ENCODE measurements at places on chromosomes 1 and 21.

- DNase-seq, result no peak
Observed at GRCh38 chr1:164672588-164672987, 113.6 kb downstream of the PBX1 start.

GRCh38 chr1:197312163-197312562, 44.1 kb downstream of the CRB1 start:
- no peak for DNase-seq

GRCh38 chr1:209387969-209388329, 195.6 kb upstream of the CAMK1G start:
- no peak for DNase-seq

DNA sequence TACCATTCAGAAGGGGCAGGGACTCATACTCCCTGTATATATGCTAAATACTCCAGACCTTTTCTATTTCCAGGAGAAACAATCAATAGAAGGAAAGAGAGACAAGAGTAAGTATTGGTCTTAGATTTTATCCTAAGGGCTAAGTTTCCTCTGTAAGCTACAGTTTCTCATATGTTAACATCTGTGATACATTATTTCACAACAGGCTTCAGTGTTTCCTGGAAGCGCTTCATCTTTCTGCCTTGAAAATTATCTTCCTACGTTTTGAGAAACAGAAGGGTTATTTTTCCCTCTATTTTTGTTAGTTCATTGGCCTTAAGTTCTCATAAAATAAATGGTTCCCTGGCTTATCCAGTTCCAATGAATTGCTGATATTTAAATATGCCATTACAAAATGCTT, 15.6 kb downstream of the FMO1 start:
- no peak for DNase-seq

GRCh38 chr1:29209173-29209572, 21.6 kb downstream of the MECR start:
- DNase-seq, result no peak

GRCh38 chr1:21295002-21295401, 4.7 kb upstream of the ECE1 start:
- no peak for DNase-seq

DNA sequence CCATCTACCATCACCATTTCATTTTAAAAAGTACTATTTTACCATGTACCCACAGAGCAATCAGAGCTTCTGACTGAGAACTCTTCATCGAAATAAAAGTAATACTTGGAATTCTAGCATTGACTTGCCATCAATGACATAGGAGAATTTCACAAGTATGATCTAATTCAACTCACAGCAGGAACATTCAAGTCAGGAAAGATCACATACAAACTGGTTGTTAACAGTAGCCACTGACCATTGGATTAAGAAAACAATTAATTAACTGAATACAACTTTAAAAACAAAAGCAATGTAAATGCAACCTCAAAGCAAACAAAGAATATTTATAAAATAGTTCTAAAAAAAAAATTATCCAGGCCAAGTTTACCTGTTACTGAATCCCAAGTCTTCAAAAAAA, 18.8 kb downstream of the RNF115 start:
- no peak for DNase-seq

DNA sequence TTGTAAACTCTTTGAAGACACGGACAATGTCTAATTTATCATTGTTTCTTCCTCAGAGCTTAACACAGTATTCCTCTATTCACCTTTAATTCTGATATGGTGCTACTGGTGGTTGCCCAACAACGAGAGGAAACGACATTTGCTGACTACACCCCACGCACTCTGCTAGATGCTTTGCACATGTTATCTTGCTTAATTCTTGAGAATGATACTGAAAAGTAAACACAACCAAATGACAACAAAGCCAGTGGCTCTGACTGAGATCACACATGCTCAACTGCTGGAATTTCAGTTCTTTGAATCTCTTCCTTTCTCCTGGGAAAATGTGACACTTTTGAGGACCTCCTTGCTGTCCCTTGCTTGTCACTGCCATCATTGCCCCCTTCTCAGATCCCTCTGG, 37.2 kb upstream of the DDAH1 start:
- DNase-seq, result no peak

DNA sequence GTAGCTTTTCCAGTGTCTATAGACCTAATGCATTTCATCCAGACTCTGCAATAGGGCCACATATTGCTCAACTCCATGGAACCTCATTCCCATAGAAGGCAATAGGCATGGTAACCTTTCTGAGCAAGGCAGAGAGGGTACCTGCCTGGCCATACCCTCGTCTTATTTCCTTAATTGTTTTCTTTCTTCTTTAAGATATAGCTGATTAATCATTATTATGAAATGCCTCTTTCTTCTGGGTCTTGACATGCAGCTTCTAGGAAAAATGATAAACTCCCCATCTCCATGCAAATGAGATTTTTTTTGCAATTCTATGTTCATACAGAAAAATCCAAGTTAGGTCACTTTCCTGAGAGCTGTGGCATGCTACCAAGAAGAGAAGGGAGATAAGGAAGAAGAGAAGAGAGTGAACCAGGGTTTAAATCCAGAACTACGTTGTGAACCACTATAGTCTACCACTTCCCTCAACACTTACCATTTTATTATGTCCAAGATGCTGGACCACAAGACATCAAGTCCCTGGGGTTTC, 33.0 kb upstream of the IL20 start:
- DNase-seq, result no peak

DNA sequence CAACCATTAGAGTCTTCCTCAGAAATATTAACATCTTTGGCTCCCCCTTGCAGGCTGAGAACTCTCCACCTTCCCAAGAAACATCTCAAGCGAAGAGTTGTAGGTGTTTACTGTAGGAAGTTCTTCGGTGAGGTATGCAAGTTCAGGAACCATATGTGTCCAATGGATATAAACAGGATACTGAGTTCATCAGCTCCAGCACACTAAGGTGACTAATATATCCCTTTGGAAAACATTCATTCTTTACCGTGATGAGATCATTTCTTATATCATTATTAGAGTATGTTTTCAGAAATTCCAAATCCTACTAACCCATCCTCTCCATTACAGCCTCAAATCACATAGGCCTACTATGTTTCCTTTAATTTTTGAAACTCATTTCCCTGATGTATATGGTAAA, 37.3 kb upstream of the PRMT6 start:
- DNase-seq, result no peak

- DNase-seq, result peak; percentile 94
Observed at GRCh38 chr1:58104960-58105359, 441.6 kb downstream of the OMA1 start.

DNA sequence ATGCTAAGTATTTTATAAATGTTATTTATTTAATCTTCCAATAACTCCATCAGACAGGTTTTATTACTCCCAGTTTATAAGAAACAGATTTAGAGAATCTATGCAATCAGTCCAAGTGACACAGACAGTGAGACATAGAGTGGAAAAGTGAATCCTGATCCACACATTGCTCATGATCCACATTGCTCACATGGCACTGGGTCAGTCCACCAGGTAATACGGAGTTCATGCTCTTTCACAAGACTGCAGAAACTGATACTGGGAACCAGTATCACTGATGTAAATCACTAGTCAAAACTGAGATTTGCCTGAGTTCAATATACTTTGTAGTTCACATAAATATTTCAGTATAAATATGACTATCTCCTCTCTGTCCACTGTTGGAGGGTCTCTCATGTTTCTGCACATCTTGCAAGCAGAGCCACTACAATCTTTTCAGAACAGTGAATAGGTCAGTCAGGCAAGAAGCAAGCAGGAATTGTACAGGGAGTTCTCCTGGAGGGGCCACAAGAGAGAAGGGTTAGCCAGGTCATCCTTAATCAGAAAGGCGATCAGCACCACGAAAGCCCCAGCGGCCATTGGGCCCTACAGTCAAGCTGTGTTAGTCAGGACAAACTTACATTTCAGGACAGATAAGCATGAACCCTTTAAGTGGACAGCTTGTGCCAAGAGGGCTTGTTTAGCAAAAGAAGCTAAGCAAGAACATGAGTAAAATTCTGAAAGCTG, 275.4 kb upstream of the NR5A2 start:
- DNase-seq, result no peak

DNA sequence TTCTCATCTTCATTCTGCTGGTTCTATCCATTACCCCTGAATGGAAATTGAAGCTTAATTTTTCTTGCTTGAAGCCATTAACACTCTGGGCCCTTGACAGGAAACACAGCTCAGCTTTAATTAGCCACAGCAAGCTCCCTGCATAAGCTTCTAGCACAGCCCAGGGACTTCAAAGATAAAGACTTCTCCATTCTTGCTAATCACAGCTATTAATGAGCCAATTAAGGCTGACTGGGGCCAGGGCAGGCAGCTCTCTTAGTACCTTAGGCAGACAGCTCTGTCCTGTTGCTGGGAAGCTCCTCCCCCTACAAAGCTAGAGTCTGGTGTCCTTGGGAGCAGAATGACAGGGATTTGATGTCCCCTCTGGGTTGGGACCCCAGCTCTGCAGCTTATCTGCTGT, 27.9 kb upstream of the TRABD2B start:
- DNase-seq, result no peak

GRCh38 chr1:232655028-232655745, 25.3 kb upstream of the SIPA1L2 start:
- DNase-seq, result peak; percentile 68

DNA sequence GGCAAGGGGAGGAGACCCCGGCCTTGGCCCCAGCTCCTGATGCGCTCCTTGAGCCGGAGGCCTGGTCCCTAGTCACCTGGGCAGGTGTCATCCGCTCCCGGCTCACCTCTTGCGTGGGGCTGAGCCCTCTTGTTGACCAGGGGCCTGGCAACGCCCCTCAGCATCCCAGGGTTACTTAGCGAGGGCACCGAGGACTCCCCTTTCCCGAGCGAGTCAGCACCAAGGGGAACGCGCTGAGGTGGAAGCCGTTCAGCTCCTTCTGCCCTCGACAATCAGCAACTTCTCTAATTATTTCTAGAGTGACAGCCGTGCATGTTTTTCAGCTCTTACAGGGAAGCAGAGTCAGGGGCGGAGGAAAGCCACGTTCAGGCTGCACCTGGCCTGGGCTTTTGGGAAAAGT, 522 bp downstream of the SLC45A1 start:
- peak; percentile 57 for DNase-seq

GRCh38 chr1:28646040-28646439, 2.4 kb upstream of the RNU11 start:
- no peak for DNase-seq

GRCh38 chr1:111654839-111655238, 35.2 kb downstream of the RAP1A start:
- DNase-seq, result no peak

DNA sequence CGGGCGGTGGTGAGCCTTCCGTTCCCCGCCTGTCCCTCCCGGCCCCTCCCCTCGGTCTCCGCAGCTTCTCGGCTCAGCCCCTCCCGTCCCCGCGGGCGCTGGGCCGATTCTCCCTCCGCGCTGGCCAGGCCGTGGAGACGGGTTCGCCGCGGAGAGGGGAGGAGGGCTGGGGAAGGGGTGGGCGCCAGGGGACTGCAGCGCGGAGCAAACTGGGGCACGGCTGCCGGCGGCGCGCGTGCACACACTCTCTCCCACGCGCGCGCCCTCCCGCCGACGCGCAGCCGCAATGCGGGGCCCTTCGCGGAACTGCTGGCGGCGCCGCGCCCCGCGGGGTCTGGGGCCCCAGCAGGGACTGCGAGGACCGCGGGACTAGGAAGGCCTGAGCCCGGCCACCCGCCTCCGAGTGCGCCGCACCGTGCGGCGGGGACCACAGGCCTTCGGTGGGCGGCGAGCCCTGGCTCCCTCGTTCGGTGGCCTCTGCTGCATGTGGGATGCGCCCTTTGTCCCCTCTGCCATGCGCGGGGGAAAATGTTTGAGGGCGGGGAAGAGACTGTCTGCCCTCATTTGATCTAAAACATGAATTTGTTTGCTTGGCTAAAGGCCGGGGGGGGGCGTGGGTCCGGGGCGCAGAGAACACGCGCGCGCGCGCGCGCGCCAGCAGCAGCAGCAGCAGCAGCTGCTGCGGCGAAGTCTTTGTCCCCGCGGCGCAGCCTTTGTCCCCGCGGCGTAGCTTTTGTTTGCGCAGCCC, 90.7 kb upstream of the VAMP3 start:
- peak; percentile 44 for DNase-seq

DNA sequence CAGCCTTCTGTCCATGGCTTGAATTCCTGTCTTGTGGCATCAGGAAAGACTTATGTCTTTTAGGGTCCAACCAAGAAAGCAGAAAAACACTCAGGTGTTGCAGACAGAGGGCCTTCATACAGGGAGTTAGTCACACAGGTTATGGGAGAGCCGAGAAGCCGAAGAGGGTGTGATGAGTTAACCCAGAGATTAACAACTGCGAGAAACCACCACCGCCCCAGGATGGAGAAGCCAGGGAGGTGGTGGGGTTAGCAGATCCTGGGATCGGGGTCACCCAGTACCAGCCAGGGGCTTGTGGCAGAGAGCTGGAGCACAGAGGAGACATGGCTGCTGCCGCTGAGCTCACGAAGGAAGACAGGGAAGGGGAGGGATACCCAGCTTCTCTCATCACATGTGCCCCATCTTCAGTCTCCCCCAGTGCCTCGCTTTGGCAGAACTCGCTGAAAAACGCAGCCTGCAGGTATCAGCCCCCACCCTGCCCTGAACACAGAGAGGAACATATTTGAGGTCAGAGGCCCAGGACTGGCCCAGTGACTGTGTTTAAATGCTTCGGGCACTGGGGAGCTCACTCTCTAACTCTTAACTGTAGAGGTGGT, 58.7 kb downstream of the RUNX3 start:
- DNase-seq, result no peak

GRCh38 chr1:237287876-237288521, 246.0 kb downstream of the RYR2 start:
- DNase-seq, result no peak

GRCh38 chr1:8427986-8428385, 110.1 kb downstream of the SLC45A1 start:
- DNase-seq, result no peak

GRCh38 chr1:91710261-91710660, 175.7 kb downstream of the TGFBR3 start:
- DNase-seq, result no peak

DNA sequence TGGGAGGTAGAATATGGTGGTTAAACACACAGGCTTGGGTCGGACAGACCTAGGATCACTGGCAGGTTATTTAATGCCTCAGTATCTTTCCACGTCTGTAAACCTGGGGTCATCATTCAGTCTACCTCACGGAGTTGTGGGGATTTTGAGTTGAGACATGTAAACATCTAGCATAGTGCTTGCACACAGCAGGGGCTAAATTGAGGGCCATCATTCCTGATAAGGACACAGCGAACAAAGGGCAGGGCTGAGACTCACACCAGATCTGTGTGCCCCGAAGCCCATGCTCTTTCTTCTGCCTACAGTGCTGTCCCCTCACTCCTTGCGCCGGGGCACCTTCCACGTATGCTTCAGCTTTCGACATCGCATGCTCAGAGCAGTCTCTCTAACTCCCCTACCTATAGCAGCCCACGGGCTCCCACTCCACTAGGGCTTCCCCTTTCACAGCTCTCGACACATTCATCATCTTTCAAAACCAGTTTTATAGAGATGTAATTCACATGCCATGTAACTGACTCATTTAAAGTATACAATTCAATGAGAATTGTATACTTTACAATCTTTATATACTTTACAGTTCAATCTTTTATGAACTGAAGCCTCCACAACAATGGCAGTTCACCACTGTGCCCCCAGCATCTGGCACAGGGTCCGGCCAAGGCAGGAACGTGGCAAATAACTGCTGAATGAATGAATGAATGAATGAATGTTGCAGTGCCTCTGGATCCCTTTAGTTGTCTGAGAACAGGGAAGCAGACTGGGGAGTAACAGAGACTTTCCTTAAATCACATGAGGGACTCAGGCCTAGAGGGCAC, 48.0 kb downstream of the GPR161 start:
- no peak for DNase-seq

GRCh38 chr1:219416598-219417238, 196.2 kb downstream of the ZC3H11B start:
- peak; percentile 30 for DNase-seq

GRCh38 chr1:84365225-84366221, 32.8 kb upstream of the DNASE2B start:
- peak; percentile 37 for DNase-seq
